ENCODE measurements at places on chromosomes 7 and 10.

DNA sequence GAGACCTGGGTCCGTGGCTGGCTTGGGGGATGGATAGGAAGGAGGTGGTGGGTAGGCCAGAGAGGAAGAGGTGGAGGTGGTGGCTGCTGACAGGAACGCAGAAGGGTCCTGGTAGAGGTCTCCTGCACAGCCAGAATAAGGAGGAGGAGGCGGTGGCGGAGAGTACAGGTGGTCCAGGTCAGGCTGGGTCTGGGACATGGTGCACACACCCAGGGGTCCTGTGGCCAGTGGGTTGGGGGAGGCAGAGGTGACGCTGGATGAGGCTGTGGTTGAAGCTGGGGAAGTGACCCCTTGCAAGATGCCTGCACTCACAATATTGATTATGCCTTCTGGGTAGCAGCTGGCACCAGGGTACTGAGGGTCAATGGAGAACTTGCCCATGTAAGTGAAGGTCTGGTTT lies 2.2 kb downstream of the EGR2 start:
- DNase-seq: no peak

DNA sequence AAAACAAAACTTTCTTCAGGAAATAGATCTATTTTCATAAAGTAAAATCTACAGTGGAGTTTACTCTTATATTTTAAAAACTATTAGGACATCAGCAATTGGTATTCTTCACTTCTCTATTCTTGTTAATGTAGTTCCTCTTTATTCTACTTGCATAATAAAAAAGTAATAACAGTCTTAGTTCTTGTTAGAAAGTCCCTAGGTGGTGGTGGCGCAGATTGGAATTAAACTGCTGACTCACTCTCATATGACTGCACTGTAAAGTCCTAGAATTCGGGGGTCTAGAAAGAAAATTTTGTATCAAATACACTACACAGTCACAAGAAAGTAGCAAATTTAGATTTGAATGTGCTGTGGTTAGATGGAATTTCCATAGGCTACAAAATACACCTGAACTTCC lies 44.6 kb upstream of the TES start:
- no peak for DNase-seq

GRCh38 chr10:101967119-101967518 lies 88.9 kb downstream of the ARMH3 start:
- DNase-seq: no peak

DNA sequence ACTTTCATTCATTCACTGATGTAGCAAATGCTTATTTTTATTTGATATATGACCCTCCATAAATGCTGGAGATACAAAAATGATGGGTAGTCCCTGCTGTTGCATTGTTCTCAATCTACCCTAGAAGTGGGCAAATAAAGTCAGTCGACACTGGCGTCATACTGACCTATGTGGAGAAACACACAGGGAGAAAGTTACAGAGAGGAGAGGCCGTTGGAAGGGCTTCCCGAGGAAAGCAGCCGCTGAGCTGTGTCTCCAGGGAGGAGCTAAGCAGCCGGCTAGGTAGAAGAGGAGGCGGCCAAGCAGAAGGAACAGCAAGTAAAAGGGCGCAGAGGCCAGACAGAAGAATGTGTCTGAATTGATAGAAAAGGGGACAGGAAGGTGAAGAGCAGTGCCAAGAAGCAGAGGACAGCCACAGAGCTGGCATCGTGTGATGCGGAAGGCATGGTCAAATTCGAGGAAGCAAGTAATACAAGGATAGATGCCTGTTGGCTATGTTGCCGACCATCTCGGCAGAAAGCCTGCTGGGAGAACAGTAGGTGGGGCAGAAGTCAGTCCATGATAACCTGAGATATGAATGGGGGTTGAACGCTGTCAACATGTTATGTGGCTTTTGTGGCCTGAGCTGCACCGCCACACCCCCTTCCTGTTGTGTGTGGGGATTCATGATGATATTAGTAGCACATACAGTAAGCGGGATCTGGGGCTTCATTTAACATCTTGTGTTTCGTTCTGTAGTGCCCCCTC lies 25.9 kb downstream of the ST8SIA6 start:
- no peak for DNase-seq

DNA sequence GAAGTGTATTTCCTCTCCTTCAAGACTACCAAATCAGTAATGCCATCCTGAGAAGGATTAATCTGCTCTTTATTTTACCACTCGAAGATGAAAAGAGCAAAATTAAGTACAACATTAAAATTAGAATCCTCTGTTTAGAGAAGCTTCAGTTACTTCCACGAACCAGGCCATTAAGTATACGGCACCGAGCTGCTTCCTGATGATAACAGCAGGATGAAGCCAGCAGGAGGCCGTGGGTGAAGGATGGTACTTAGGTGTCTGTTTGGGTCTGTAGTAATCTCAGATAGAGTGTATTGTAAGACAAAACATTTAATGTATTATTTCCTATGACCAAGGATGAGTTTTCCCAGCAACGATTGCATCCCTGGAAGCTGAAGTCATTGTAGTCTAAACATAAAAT lies 362.8 kb downstream of the SFMBT2 start:
- no peak for DNase-seq

DNA sequence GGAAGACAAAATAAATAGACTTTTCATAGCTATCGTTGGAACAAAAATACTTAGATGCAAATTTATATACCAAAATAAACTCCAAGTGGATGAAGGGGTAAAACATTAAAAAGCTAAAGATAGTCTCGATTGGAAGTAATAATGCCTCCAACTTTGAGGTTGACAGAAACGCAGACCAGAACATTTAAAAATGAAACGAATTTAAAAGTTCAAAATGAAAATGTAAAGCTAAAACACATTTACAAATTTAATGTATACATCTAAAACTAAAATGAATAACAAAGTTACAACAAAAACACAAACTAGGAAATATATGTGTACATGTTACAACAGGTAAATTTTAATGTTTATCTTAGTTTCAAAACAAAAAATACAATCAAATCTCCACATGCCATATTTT lies 107.5 kb upstream of the AKR1E2 start:
- DNase-seq: no peak

GRCh38 chr10:13809427-13809826 lies 222.7 kb downstream of the PRPF18 start:
- DNase-seq: no peak

All from lower leg skin (tissue), 4 donors.